Stimulated activated CD4-positive, alpha-beta T cell treated with anti-CD3 and anti-CD28 coated beads, Interleukin-1b, Interleukin-23, amount 100 ng/mL, for 48 hours (primary cell): ENCODE measurements at places on chromosomes 16 and 17.

DNA sequence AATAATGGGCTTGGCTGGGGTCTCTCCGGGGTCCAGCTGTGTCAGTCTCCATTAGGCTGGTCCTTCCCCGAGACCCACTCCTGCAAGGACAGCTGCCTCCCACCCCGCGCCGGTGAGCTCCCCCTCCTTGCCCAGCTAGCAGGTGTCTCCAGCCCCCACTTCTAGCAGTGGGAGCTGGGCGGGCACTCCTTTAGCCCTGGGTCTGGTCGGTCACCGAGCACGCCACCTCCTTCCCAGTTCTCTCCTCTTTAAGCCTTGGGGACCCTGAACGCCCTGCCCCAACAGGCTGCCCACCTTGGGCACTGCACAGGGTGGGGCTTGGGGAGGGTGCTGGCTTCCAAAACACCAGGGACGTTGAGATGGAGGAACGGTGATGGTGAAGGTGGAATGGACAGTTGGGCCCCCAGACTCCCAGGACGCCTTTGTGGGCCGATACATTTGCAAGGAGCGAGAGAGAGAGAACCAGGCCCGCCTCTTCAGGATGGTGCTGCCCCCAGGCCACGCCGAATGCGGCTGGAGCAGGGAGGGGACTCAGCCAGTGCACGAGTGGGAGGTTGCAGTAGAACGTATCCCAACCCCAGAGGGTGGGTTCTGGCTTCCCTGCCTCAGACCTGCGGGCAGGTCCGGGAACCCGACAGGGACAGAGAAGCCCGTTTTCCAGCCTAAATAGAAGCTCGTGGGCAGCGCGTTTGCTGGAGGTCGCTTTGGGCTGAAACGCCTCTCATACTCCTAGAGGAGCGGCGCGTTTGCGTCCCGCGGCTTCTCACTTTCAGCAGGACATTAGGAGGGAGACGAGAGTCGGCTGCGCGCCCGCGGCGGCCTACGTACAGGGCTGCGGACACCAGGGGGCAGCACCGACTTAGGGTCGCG is 10.7 kb downstream of the TBX2 start:
- peak; percentile 70 for DNase-seq

DNA sequence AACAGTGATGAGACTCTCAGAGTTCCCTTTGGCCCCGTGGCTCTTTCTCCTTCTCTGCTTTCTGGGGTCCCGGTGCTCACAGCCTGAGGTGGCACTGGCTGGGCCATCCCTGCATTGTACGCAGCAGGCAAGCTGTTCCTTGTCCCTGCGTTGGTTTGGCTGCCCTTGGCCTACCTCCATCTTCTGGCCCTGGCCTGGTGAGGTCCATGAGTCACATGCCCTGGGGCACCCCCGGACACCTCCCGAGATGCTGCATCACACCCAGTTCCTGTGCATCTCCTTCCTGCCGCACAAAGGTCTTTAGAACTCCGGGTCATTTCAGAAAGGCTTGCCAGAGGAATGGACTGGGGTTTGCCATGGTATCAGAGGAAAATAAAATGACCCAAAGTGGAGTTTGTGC is 9.5 kb downstream of the SULT1A2 start:
- no peak for DNase-seq

DNA sequence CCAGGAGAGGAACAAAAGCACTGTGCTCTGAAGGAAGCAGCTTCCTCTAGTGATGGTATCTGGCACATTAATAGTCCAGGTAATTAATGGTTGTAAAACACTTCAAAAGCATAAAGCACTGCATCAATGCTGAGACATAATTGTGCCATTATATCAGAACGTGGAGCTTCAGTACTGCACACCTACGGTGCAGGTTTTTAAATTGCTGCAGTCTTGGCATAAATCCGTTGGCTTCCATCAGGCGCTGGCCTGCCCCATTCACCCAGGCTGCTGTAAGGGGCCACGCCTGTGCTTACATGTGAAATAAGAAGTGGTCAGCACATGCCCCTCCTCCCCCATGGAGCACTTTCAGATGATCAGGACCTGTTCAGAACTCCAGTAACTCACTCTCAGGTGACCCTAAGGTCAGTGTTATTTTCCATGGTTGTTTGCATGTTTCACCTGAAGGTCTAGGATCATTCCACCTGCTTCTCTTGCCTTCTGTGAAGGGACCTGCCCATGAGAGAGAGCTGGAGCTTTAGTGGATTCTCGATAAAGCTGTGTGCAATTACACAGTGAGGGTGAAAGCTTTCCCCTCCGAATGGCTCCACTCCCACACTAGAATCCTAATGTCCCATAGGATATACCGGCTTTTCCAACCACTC is 345.3 kb downstream of the CA10 start:
- DNase-seq = no peak

- no peak for DNase-seq
Measured at GRCh38 chr17:35752471-35752870, 568 bp downstream of the GAS2L2 start.

DNA sequence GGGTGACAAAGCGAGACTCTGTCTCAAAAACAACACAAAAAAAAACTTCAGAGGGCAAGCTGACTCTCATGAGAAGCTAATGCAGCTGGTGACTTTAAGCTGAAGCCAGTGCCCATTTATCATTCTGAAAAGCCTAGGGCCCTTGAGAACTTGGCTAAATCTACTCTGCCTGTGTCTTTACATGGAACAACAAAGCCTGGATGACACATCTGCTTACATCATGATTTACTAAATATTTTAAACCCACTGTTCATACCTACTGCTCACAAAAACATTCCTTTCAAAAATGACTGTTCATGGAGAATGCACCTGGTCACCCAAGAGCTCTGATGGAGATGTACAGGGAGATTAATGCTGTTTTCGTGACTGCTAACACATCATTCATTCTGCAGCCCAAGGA is 6.1 kb upstream of the ALOX12 start:
- no peak for DNase-seq

DNA sequence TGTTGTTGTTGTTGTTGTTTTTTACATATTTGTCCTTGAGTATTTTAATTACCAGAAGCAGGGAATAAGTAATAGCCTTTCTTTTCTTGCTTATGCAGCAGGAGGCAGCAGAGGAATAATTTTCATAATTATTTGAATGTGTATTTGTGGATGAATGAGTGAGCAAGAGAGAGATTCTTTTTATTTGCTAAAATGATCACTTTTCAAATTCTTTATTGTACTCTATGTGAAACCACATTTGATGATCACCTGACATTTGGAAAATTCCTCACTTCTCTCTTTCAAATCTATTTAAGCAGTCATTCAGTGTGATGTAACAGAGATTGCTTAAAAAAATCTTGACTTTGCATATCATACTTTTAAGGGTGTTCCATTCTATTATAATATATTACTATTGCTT is 223.6 kb downstream of the BCAS3 start:
- DNase-seq = no peak

- DNase-seq = no peak
Measured at GRCh38 chr16:89406277-89406888, 84.0 kb downstream of the ANKRD11 start.

DNA sequence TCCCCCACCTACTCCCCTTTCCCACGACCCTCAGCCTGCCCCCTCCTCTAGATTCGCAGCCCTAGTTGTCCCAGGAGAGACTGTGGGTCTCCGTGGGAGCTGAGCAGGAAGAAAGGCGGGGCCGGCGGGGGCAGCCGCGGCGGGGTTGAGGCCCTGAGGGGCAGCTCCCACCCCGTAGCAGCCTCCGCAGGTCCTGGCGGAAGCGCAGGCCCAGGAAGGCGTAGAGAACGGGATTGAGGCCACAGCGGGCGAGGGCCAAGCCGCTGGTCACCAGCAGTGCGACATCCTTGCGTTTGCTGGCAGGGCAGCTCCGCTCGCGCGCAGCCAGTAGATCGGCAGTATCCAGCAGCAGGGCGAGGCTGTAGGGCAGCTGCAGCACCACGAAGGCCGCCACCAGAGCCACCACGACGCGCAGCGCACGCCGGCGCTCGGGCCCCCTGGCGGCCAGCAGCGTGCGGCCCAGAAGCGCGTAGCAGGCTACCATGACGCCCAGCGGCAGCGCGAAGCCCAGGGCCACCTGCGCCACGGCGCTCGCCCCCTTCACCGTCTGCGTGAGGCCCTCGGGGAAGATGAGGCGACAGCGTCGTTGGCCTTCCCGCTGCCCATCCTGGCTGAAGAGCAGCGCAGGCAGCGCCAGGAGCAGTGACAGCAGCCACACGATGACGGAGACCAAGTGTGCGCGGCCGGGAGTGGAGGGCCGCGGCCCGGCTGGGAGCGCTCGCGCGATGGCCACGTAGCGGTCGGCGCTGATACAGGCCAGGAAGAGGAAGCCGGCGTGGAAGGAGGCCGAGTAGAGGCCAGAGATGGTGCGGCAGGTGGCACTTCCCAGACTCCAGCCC is 1.9 kb downstream of the CCR10 start:
- DNase-seq = peak; percentile 74

- DNase-seq = no peak
Measured at GRCh38 chr16:11202260-11203091, 53.5 kb downstream of the SOCS1 start.

- DNase-seq = peak; percentile 87
Measured at GRCh38 chr17:35088881-35089585, 25.5 kb upstream of the RFFL start.

DNA sequence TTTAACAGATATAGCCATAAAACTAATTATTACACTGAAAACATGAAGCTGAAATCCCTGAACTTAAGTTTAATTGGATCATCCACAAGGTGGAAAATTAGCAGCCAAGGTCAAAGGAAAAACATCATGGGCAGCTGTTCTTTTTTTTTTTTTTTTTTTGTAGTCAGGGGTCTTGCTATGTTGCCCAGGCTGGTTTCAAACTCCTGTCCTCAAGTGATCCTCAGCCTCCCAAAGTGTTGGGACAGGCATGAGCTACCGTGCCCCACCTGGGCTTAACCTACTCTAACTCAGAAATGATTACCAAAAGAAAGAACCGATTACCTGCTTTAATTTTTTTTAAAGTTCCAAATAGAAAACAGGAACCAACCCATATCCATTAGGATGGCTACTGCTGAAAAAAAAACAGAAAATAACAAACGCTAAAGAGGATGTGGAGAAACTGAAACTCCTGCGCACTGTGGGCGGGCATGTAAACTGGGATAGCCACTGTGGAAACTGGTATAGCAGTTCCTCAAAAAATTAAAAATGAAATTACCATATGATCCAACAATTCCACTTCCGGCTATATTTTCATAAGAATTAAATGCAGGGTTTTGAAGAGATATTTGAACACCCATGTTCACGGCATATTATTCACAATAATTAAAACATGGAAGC is 8.6 kb downstream of the CMC2 start:
- no peak for DNase-seq

GRCh38 chr16:52783616-52784015 is 236.7 kb upstream of the TOX3 start:
- DNase-seq = no peak

GRCh38 chr16:67336648-67337047 is 10.0 kb downstream of the LRRC36 start:
- DNase-seq = no peak

DNA sequence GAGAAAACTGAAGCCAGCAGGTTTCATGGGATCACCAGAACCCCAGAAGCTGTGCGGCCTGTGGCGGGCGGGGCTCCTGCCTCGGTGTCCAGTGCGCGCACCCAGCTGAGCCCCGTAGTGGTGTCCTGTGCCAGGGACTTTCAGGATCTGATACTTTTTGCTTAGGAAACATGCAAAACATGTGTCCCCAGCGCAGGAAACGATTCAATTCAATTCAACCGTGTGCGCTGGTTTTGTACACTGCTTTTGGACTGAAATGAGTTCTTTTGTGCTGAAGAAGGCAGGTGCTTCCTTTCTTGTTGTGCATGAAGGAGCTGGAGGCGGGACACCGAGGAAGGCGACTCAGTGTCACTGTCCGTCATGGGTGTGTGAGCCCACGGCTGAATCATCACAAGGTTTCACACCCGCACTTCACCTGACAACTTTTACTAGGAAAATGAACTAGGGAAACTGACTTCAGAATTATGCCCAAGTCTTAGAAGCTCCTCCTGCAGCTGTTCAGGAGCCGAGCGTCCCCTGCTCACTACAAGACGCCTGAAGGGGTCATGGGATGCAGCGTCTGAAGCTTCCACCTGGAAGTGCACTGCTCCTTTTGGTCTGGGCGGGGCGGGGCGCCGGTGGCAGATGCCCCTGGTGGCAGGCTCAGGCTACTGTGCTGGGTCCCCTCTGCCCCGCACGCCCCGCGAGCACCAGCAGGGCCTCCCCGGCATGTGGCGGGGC is 31.4 kb upstream of the ZNF750 start:
- DNase-seq = peak; percentile 64

- DNase-seq = peak; percentile 79
Measured at GRCh38 chr17:8162233-8162996, at the start of gene VAMP2. Gene VAMP2 (minus strand): TSS chr17:8162948. CDS start chr17:8162879, 69 bp downstream.
